ENCODE measurements at places on chromosomes 1 and 21.

GRCh38 chr1:107019166-107019565, 37.3 kb upstream of the PRMT6 start:
- no peak for DNase-seq

- no peak for DNase-seq
Measured at GRCh38 chr1:230215031-230215430, 148.0 kb downstream of the GALNT2 start.

GRCh38 chr1:43505077-43505780, 25.5 kb upstream of the PTPRF start:
- no peak for DNase-seq

- DNase-seq, result no peak
Measured at GRCh38 chr1:246742396-246742795, 18.2 kb downstream of the SCCPDH start.

GRCh38 chr1:242184955-242185354, 186.1 kb upstream of the MAP1LC3C start:
- DNase-seq, result no peak

GRCh38 chr1:11046625-11047365, at the start of gene MASP2:
MASP2 (minus strand) TSS chr1:11047239; CDS start chr1:11047207, 32 bp downstream.
- no peak for DNase-seq

DNA sequence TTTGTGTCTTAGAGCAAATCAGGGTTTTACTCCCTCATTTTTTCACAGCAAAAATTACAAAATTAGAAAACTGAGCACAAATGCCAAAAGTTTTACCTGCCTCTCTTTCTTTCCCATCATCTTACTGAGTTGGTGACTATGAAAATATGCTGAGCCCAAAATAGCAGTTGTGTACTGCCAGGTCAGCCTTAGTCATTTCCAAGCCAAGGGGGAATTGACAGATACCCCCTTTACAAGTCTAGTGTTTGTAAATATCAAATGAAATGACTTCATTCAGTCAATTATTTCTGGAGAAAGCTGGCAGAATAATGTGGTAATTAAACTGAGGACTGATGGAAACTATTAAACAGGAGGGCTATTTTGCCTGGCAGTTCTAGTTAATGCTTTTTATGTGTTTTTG, 11.4 kb upstream of the GORAB start:
- DNase-seq, result no peak

DNA sequence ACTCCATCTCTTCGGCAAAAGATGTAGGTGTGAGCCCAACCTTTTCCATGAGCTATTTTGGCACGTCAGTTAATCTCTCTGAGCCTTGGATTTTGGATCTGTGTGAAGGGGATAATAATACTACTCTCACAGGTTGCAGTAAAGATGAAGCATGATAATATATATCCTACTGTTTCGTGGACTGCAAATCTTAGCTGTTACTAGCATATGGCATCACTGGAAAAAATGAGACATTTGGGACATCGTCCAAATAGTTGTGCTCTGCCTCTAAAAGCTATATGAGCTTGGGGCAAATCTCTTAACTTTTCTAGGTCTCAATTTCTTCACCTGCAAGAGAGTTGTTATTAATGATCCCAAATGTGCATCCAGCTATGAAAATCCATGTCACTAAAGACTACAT, 147.4 kb upstream of the ZRANB2 start:
- no peak for DNase-seq

DNA sequence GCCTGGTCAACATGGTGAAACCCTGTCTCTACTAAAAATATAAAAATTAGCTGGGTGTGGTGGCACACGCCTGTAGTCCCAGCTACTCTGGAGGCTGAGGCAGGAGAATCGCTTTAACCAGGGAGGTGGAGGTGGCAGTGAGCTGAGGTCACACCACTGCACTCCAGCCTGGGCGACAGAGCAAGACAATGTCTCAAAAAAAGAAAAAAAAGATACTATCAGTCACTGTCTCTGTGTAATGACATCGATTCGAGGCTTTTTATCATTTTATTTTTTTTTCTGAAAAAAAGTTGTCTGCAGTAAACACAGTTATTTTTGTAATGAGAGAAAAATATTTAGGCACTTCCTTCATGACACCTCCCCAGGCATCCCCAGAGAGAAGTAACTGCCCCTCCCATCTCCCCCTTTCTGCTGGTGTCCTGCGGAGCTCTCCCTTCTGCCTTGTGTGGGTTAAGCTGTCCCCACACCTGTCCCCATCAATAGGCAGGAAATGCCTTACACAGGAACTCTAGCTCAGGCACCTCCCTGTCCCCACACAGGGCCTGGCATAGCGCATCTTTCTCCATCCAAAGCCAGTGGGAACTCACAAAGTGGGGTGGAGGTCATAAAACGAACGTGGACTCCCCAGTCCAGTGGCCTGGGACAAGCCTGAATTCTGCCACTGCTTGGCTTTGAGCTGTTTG, 132.0 kb downstream of the SYF2 start:
- no peak for DNase-seq

DNA sequence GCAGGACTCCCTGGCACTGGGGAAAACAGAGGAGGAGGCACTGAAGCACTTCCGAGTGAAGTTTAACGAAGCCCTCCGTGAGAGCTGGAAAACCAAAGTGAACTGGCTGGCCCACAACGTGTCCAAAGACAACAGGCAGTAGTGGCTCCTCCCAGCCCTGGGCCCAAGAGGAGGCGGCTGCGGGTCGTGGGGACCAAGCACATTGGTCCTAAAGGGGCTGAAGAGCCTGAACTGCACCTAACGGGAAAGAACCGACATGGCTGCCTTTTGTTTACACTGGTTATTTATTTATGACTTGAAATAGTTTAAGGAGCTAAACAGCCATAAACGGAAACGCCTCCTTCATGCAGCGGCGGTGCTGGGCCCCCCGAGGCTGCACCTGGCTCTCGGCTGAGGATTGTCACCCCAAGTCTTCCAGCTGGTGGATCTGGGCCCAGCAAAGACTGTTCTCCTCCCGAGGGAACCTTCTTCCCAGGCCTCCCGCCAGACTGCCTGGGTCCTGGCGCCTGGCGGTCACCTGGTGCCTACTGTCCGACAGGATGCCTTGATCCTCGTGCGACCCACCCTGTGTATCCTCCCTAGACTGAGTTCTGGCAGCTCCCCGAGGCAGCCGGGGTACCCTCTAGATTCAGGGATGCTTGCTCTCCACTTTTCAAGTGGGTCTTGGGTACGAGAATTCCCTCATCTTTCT, 75.5 kb downstream of the PIK3CD start:
- DNase-seq, result no peak

DNA sequence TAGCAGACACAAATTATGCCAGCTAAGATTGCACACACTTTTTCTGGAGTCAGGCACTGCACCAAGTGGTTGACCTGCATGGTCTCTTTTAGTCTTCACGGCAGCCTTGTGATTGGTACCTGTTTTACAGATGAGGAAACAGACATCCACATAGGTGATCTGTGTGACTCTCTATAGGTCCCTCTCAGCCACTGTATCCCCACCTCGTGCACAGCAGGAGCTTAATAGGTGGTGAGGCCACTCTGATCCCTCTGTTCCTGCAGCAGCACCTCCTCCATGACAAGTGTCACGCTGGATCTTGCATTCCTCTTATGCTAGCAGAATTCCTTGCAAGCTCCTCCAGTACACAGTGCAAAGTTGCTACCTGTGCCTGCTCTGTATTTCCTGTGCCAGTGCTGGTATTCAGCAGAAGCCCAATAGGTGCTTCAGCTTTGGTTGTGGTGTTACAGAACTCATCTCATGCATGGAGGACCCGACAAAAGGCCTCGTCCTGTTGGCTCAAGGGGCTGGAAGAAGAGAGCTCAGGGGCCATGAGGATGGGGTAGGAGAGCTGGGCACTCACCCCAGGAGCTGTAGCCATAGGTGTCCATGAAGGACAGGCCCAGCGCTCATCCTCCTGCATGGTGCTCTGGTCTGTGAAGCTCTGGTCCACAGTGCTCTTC, 546.7 kb downstream of the PTPRU start:
- DNase-seq, result no peak

DNA sequence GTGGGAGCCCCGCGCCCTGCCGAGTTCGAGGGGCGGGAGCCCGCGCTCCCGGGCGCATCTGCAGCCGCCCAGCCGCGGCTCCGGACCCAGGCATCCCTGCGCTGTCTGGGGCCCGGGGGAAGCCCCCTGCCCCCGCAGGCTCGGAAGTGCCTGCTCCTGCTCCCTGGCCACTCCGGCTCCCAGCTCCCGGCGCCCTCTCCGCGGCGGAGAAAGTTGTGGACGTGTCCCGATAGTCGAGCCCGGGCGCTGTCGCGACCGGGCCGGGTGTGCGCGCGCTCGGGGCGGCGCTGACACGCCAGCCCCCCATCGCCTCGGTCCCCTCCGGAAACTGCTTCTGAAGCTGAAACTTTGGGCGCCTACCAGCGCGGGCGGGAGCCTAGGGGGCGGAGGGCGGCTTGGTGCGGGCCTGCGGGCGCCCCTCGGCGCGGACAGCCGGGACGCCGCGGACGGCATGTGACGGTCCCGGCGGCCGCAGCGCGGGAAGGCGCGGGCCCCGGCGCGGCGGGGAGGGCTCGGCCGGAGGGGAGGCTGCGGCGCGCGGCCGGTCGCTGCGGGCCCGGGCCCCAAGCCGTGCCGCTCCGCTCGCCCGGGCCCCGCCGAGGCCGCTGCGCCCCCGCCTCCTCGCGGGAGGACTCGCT, 515 bp downstream of the MAN1C1 start:
- no peak for DNase-seq

GRCh38 chr1:169113613-169114119, 7.2 kb downstream of the ATP1B1 start:
- no peak for DNase-seq

DNA sequence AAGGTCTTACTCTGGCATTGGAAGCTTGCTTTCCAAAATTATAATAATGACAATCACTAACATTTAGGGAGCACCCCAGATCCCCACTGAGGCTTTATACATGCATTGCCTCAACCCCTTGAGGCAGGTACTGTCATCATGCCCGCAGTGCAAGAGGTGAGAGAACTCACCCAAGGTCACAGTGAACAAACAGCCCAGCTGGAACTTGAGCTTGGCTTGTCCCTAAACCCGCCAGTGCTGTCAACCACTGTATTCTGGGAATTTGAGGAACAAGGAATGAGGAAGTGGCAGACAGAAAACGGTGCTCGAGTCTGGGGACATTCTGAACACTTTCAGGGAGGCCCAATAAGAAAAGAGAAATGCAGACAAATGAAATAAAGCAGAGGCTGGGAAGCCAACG, 34.6 kb upstream of the TLR5 start:
- DNase-seq, result no peak

GRCh38 chr21:16532840-16533239, 803.1 kb downstream of the USP25 start:
- no peak for DNase-seq

DNA sequence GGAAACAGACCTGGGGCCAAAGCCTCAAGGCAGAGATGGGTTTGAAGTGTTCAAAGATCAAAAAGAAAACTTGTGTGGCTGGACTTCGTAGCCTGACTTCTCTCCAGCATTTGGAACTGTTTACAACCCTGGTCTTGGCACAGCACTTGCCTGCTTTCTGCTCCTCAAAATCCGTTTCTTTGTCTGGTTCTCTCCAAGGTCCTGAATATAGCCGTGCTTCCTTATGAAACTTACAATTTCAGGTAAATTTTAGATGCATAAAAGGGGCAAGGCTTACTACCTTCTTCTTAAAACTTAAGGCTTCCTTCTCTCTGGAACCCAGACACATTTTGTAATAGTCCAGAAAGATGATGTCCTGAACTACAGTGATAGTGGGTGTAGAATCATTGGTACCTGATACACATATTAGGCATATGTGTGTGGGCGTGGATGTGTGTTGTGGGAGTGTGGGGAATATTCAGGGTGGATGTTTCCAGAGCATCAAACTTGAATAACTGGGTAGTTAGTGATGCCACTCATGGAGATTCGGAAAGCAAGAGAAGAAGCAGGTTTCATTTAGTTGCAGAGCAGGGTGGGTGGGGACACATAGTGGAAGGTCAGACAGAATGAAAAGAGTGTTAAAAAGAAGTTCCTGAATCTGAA, 26.4 kb upstream of the FAM78B start:
- DNase-seq, result no peak

DNA sequence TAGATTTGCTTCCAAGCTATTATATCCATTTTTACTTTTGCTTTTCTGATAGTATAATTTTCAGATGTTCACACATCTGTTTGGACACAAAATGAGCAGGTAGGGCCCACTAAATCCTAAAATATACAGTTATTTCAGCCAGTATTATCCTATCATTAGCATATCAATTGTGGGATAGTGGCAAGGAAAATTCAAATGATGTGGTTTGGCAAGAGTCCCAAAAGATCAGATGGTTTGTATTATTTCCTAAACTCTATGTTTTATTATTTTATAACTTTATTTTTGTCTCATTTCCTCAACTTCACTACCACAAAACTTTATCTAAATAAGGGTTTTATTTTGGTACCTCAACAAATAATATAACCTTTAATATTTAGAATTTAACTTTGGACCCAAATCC, 1659.6 kb downstream of the NCAM2 start:
- DNase-seq, result no peak

GRCh38 chr1:47623557-47623940, 185.7 kb downstream of the FOXD2 start:
- DNase-seq, result no peak

GRCh38 chr1:237005674-237006073, 1.4 kb upstream of the MT1HL1 start:
- no peak for DNase-seq

GRCh38 chr1:7666249-7666648, 104.8 kb upstream of the VAMP3 start:
- DNase-seq, result no peak

DNA sequence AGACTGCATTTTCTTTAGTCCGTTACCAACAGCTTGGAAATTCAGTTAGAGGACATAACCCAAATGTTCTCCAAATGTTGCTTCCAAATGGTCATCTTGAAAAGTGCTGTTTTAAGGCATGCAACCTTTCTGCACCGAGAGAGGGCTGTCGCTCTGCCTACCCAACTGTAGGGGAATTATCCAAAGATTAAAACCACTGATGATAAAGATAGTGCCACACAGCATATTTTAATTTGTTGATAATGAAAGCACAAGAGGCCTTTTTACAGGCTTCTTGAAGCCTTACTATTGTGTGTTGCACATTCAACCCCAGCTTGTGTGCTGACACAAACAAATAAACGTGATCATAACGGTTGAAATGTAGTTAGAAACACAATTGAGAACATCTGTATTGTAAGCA, 121.5 kb downstream of the LMO4 start:
- no peak for DNase-seq

DNA sequence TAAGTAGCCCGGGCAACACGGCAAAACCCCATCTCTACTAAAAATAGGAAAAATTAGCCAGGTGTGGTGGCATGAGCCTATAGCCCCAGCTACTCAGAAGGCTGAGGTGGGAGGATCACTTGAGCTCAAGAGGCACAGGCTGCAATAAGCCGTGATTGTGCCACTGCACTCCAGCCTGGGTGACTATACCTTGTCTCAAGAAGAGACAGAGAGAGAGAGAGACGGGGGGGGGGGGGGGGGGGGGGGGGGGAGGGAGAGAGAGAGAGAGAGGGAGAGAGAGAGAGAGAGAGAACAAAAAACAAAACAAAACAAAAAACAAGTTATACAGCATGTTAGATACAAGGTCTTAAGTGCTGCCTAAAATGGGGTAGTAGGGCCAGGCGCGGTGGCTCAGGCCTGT, 77.8 kb upstream of the ZNF281 start:
- no peak for DNase-seq

DNA sequence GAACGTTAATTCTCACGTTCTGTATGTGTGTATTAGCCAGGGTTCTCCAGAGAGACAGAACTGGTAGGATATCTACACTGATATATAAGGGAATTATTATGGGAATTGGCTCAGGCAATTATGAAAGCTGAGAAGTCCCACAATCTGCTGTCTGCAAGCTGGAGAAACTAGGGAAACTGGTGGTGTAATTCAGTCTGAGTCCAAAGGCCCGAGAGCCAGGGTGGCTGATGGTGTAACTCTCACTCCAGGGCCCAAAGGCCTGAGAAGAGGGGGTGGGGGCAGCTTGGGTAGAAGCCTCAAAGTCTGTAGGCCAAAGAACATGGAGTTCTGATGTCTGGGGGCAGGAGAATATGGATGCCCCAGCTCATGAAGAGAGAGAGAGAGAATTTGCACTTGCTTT, 13.3 kb upstream of the VASH2 start:
- DNase-seq, result no peak
